ENCODE measurements at places on chromosomes 3 and 15. TPM values are rescaled to one million over a fixed set of nuclear protein-coding genes. Genes with fewer than 3 reads are reported as not detected.

Gene TASOR
- 37.0 TPM for total RNA-seq

Gene MNS1
- 1.3 TPM for total RNA-seq

Gene GABRG3
- total RNA-seq = 3.4 TPM

Gene GOLGA8G
- total RNA-seq = not detected

Gene IL17RE
- total RNA-seq = 5.3 TPM

Gene AADAC
- total RNA-seq = not detected

Gene CCDC71
- 69.5 TPM for total RNA-seq

Gene CKMT1A
- 3.8 TPM for total RNA-seq

Gene WDR93
- 0.64 TPM for total RNA-seq

Gene NDN
- total RNA-seq = 1.9 TPM

Gene MAGEL2
- total RNA-seq = not detected

Gene QRICH1
- total RNA-seq = 138 TPM

Gene ARPP19
- total RNA-seq = 30.8 TPM

Gene MOBP
- not detected for total RNA-seq

Gene MAP1A
- total RNA-seq = 10.0 TPM

Gene CHRD
- total RNA-seq = 1.8 TPM

Gene PDE12
- 16.7 TPM for total RNA-seq

Gene GOLIM4
- 15.7 TPM for total RNA-seq

Gene IL17RD
- 34.4 TPM for total RNA-seq

Gene LXN
- not detected for total RNA-seq

Gene GP9
- total RNA-seq = not detected

Gene CCNB2
- 95.2 TPM for total RNA-seq

Gene KLHL18
- 8.7 TPM for total RNA-seq

Gene DPP8
- total RNA-seq = 13.6 TPM

Gene FBXW12
- total RNA-seq = 0.68 TPM
